ENCODE measurements at places on chromosomes 11 and 22. TPM values are rescaled to one million over a fixed set of nuclear protein-coding genes. Genes with fewer than 3 reads are reported as not detected.

Gene DEUP1
- 0.44 TPM for total RNA-seq

GRCh38 chr11:27837895-27838563 is 137.8 kb upstream of the BDNF start:
- DNase-seq: no peak

Gene PRR5
- total RNA-seq: 12.3 TPM

- DNase-seq: no peak
These were observed 42.7 kb downstream of the NECTIN1 start for GRCh38 chr11:119686177-119686882.

- no peak for DNase-seq
These were observed 18.4 kb upstream of the TTC12 start for GRCh38 chr11:113295993-113296392.
